ENCODE measurements at places on chromosomes 5 and 9.
A peak's percentile ranks its signal among the peaks of the same experiment; 100 is the strongest.

DNA sequence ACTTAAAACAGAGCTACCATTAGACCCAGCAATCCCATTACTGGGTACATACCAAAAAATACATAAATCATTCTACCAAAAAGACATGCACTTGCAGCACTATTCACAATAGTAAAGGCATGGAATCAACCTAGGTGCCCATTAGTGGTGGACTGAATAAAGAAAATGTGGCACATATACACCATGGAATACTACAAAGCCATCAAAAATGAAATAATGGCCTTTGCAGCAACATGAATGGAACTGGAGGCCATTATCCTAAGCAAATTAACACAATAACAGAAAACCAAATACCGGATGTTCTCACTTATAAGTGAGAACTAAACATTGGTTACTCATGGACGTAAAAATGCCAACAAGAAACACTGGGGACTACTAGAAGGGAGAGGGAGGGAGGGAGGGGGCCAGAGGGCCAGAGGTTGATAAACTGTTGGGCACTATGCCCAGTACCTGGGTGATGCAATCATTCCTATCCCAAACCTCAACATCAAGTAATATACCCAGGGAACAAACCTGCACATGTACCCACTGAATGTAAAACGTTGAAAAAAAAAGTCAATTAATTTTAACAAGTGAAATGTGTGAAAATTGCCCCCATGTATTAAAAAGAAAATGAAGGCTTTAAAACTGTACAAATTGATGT, 24.5 kb upstream of the GPR150 start:
- no peak for DNase-seq

DNA sequence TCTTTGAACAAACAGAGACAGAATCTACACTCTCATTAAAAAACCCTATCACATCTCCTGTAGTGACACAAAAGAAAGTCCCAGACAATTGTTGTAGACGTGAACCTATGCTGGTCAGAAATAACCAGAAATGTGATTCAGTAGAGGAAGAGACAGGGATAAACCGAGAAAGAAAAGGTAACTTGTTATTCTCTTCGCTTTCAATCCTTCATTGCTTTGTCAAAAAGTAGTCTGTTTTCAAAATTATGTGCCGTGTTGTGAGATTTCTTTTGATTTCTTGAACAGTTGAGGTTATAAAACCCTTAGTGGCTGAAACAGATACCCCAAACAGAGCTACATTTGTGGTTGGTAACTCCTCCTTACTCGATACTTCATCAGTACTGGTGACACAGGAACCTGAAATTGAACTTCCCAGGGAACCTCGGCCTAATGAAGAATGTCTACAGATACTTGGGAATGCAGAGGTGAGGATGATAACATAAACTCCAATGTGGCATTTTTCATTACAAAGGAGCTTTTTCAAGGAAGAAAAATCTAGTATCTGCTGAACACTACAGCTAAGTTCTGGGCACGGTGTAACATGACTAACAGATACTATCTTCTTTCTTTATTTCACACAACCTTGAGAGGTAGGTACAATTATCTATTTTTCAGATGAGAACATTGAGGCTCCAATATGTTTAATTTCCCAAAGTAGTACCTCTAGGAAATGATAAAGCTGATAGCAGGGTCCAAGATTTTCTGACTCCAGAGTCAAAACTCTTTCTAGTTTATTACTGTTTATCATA, 14.3 kb downstream of the HMGCR start:
- no peak for DNase-seq

GRCh38 chr5:104305602-104306001, 743.0 kb upstream of the NUDT12 start:
- no peak for DNase-seq

- DNase-seq, result no peak
These were observed 107.4 kb upstream of the SGCD start for GRCh38 chr5:156219483-156220005.

DNA sequence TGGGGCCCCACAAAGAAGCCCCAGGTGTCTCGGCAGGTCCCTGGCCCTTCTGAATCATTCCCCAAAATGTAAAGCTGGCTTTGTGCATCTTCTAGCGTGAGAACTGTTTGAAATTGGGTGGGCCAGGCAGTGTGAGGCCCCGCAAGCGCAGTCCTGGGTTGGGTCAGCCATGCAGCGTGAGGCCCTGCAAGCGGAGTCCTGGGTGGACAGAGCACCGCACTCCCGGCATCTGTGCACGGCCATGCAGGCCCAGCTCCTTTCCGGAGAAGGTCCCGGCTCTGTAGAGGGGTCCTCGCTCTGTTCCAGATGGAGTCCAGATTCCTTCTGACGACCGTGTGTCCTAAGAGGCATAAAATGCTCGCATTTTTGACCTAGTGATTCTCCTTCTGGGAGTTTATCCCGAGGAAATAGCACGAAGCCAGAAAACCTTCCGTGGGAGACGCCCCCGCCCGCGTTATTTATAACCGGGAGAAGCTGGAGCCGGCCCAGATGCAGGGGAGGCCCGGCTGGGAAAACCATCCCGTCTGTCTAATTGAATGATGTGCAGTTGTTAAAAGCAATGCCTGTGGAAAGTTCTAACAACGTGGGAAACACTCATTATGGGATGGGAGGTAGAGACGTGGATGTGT, 19.4 kb upstream of the NOTCH1 start:
- peak; percentile 30 for DNase-seq

DNA sequence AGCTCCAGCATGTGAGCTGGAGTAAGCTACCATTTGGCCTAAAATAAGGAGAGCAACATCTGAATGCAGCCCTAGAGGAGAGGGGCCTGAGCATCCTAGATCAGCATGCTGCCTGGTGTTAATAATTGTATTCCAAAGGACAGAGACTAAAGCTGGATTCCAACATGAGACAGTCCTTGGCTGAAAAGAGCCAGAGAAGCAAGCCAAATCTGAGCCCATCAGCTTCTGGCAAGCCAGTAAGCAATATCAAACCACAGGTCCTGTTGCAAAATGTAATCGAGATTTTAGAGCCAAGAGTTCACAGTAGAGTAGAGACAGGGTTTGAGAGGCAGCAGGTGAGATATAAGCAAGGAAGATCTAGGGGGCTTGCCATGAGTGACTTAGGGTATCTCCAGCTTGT, 42.3 kb upstream of the DMAC1 start:
- no peak for DNase-seq

- DNase-seq, result peak; percentile 42
These were observed 6.3 kb downstream of the LHX3 start for GRCh38 chr9:136198605-136199083.

- DNase-seq, result no peak
These were observed 221.4 kb downstream of the NR3C1 start for GRCh38 chr5:143182106-143182505.

DNA sequence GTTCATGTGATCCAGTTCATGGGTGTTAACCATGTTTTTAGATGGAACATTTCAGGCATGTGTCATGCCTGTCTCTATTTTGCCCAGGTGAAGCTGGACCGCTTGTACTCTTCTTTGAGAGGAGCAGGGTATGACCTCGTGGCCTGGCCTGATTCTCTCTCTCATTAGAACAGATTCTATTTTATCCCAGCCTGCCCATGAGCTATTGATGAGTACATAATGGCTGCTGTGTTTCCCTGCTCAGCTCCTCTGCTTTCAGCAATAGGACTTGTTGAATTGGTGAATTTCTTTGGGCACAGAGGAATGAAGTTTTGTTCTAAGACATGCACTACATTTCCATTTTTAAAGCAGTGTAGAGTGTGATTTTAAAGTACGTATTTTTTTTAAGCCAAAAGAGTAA, 86.2 kb downstream of the HACD4 start:
- DNase-seq, result no peak

- no peak for DNase-seq
These were observed 251.8 kb upstream of the POU5F2 start for GRCh38 chr5:93993161-93993560.

- DNase-seq, result peak; percentile 91
These were observed 69.5 kb upstream of the RAD23B start for GRCh38 chr9:107213561-107214028.

GRCh38 chr5:140840978-140841962, at the start of gene PCDHA8:
PCDHA8 (plus strand) TSS chr5:140841187; CDS start chr5:140841322, 135 bp downstream.
- peak; percentile 10 for DNase-seq

Measured in GM23248 (cell line).